ENCODE measurements at places on chromosomes 2 and 18.

DNA sequence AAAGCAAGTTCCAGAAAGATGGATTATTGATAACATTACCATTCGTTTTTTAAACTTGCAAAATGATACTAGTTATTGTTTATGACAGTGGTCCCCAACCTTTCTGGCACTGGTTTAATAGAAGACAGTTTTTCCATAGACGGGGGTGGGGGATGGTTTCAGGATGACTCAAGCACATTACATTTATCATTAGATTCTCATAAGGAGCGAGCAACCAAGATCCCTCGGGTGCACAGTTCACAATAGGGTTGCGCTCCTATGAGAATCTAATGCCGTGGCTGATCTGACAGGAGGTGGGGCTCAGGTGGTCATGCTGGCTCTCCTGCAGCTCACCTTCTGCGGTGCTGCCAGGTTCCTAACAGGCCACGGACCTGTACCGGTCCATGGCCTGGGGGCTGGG, 86.2 kb downstream of the BCL2 start:
- no peak for DNase-seq

DNA sequence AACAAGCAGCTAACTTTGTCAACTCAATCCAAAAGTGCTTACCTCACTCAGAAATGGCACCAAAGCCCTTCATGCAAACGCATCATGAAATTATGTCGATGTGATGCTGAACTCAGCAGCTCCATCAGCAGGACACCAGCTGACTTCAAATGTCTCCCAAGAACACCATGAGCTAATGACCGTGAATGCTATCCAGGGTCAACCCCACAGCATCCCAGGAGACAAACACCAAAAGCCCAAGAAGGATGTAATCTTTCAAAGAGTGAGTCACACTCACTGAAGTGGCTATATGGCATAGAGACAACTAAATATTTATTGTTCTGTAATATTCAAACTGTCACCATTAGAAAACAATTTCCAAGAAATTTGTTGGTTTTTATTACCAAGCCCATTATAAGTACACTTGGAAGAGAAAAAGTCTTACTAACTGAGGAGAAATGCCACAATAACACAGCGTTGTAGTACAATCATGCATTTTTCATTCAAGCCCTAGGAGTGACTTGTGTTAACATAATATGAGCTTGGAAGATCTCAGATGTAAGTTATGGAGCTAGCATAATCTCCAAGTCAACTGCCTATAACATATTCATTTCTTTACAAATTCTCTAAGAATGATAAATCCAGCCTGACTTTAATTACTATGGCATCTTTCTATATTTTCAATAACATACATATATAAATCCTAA, 165.0 kb upstream of the CCDC68 start:
- DNase-seq, result peak; percentile 71

DNA sequence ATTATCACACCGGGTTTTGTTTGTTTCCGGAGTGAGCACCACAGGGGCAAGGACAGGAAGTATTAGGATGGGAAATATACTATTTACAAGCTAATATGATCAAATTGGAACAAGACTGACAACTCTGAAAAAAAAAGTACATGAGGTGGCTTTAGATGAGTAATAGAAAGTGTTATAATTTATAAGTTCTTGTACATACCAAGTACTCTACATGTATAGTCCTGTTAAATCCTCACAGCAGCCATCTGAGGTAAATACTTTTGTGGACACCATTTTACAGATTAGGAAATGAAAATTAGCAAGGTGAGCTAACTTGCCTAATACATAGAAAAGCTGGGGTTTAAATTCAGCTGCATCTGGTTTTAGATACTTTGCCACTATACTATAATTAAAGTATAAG, 11.2 kb downstream of the FAP start:
- no peak for DNase-seq

DNA sequence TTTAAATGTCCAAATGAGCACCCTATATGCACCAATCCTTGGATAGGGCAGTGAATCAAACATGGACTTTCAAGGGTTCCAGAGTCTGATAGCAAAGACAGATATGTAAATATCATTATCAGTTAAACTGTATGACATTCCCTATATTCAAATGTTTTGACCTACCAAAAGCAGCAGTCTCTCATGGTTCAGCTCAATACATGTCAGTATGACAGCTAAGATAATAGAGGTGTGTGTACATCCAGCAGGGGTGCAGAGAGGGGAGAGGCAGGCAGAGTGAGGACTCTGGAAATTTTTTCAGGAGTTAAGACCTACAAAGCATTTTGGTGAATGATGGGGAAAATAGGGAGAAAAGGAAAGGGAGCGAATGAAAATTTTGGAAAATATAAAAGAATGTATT, 106.3 kb downstream of the MYO3B start:
- no peak for DNase-seq

DNA sequence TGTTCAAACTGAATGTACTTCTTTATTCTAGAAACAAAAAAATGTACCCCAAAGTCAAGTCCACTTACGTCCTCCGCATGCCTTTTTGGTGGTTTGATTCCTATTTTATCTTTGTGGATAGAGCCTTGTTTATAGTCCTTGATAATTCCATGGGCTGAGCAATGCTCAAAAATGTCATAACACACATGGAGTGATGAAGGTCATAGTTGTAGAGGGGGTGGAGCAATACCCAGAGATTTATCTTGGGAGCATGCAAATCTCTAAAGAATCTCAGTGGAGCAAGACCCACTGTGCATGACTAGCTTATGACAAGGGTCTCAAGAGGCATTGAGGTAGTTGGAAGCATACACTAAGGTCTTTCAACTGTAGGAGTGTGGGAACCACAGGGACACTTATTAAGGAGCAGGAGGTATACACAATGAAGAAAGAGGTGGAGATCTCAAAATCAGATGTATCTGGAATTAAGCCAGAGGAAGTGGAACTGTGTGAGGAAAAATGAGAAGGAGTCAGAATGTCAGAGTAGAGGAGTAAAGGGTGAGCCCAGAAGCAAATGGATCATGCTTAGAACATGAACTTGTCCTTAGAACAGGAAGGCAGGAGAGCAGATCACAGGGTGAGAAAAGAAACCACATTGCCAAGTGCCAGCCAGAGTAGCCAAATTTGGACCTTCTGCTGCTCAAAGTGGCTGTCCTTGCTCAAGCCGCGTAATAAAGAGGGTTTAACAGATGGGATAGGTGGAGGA, 68.1 kb upstream of the STK39 start:
- no peak for DNase-seq

DNA sequence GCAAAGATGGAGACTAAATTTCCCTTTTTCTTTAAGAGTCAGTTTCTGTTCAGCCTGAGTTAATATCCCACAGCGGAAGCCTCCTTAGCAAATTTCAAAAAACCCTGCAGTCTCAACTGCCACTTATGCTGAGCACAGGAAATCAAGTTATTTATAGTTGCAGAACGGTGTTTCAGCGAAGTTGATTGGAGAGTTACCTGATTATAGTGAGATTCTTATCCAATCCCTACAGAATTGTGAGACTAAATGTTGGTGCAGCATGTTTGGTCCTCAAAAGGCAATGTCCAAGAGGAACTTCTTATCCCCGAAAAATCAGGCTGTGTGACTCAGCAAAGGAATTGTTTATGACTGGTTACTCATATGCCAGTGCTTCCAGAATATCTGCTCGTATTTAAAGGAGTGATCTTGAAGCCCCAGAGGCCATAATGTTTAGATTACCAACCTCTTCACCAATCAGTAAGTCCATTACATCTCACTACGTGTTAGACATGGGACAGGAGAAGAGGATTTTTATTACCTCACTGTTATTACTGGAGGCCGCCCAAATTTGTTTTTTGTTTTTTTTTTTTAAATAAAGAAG, 67.9 kb downstream of the LRRFIP1 start:
- peak; percentile 95 for DNase-seq

DNA sequence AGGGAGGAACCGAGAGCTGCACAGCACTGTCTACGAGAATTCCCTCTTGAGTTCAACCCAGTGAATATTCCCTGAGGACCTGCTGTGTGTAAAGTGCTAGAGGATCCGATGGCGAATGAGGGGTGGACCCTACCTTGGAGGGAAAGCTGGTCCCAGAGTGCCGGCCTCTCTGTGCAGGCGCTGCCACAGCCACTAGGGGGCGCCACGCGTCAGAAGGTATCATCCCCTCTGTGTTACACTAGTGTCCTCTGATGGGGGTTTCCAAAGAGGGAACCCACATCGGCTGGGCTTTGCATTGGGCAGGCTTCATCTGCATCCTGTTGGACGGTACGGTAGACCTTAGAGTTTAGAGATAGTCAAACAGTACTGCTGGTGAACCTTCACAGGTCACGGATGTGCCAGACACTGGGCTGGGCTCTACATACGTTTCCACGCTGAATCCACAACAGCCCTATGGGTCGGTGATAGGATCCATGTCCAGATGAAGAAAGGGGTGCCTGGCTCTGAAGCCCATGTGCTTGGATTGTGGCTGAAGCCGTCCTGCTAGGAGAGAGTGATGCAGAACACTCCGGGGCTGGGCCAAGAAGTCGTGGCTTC, 39.0 kb downstream of the COA5 start:
- peak; percentile 13 for DNase-seq

DNA sequence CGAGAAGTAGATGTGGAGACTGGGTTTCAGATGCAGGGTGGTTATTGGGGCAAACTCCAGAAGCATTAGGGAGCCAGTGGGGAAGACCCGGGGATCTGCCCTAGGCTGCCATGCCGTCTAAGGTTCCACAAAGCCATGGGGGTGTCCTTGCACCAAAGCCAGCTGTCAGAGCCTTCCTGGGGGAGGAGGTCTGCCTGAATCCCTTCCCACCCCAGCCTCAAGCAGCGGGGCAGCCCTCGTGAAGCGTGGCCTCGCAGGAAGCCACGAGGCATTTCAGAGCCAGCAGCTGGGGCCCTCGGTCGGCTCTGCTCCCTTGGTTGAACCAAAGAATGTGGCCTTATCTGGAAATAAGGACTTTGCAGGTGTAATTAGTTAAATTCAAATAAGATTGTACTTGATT, 51.2 kb upstream of the UBE2F start:
- no peak for DNase-seq

GRCh38 chr18:56175330-56176001, 462.9 kb downstream of the TXNL1 start:
- no peak for DNase-seq

DNA sequence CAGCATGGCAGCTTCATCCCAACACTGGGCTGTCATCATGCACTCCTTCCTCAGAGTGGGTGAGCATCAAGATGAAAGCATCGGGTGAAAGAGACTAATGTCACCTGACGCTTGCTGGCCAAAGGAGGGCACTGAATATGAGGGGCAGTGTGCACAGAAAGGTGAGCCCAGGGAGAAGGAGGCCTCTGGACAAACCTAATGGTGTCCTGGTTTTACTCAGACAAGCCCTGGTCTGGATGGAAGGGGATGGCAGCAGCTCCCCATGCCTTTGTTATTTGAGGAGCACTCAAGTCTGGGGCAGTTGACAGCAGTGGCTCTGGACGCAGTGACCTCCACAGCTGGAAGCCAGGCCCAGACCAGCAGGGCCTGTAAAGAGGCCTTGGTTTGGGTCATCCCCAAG, 209.7 kb downstream of the SMAD2 start:
- no peak for DNase-seq

DNA sequence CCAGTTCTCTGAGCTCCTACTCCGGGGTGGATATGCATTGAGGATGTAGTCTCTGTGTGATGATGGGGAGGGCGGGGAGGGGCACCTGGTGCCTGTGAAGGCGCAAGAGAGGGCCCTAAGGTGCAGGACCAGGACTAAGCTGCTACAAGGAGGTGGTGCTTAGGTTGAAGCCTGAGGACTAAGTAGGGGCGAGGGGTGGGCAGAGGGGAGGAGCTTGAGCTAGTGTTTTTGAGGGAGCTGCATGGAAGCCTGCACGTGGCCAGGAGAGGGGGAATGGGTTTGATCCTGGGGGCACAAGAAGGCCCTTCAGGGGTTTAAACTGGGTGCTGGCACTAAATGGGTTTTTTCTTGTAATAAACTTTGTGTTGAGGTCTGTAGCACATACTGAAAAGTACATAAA, 105.0 kb downstream of the UGGT1 start:
- no peak for DNase-seq

GRCh38 chr18:56130481-56130880, 507.9 kb downstream of the TXNL1 start:
- DNase-seq, result no peak

GRCh38 chr2:200399046-200399445, 92.6 kb downstream of the SPATS2L start:
- peak; percentile 89 for DNase-seq

DNA sequence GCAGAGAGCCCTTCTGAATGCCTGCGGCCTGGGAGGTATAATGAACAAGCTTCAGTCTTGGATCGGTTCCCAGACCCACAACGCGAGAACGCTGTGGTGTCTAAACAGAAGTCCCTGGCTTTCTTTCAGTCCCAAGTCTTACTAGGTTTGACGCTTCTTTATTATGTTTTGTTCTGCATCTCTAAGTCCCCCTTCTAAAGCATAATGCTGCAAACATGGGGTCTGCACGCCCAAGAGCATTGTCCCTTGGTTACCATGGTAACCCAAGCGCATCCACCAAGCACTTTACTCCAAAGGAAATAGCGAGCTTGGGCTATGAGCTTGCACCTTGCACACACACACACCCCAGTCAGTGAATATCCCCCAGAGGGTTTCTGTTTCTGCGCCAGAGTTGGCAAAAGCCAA, 193.7 kb downstream of the INO80D start:
- DNase-seq, result no peak

- peak; percentile 69 for DNase-seq
Observed at GRCh38 chr2:227106845-227107759, 56.9 kb downstream of the COL4A4 start.

DNA sequence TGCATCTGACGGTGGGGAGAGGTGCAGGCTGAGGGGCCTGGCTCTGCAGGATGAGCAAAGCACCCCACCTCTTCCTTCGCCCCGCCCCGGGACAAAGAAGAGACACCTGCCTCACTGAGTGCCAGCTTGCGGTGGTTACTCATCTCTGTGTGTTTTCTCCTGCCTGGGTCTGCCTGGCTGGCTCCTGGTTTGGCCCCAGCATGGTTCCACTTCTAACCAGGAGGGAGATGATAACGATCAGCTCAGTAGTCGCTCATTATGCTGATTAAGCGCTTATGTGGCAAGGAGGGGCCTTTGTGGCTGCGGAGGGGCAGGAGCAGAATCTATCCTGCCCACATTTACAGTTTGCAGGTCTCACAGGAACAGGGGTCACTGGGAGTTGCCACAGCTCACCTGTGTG, 68.7 kb upstream of the EDAR start:
- DNase-seq, result no peak

GRCh38 chr2:134425724-134426496, 172.0 kb downstream of the MGAT5 start:
- no peak for DNase-seq

- no peak for DNase-seq
Observed at GRCh38 chr2:66694087-66694860, 259.3 kb downstream of the MEIS1 start.

All from EL (cell line).